ENCODE measurements at places on chromosomes 12 and 14.

DNA sequence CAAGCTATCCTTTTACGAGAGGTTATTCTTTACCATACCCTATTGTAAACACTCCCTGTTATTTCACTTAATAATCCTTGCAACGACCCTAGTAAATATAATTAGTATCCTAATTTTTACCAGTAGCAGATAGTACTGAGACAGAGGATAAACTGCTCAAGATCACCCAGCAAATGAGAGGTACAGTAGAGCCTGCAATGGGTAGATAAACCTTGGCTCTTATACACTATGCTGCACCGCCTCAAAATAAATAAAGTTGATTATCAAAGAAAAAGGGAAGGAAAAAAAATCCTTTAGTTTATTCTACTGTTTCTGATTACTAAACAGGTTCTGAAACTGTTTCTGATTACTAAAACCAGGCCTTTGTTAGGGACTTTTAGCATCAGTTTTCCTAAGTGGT, 22.5 kb downstream of the YBX3 start:
- no peak for DNase-seq

GRCh38 chr14:103436533-103436932, 51.3 kb downstream of the MARK3 start:
- no peak for DNase-seq

- DNase-seq: no peak
Observed at GRCh38 chr14:101474563-101475455, 86.5 kb upstream of the DIO3 start.

GRCh38 chr14:88092529-88092928, 87.6 kb downstream of the GPR65 start:
- DNase-seq: no peak

GRCh38 chr12:11758087-11758486, 108.6 kb downstream of the ETV6 start:
- no peak for DNase-seq

- no peak for DNase-seq
Observed at GRCh38 chr12:2937500-2937899, 21.7 kb upstream of the TEAD4 start.

DNA sequence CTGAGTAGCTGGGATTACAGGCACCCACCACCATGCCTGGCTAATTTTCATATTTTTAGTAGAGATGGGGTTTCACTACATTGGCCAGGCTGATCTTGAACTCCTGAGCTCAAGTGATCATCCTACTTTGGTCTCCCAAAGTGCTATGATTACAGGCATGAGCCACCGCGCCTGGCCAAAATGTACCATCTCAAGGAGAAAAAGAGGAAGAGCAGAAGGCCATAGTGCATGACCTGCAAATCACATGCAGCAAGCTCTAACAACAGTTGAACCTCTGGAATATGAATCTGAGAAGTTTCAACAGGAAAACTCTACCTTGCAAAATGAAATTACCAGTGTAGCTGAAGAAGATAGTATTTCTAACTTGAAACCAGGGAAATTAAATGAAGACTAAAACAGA, 17.1 kb upstream of the SERPINA1 start:
- no peak for DNase-seq

- no peak for DNase-seq
Observed at GRCh38 chr12:24928131-24928530, 20.8 kb downstream of the BCAT1 start.

- DNase-seq: peak; percentile 96
Observed at GRCh38 chr14:93527203-93527607, 96.5 kb downstream of the UNC79 start.

- DNase-seq: no peak
Observed at GRCh38 chr14:81344481-81345160, 55.5 kb downstream of the STON2 start.

- DNase-seq: no peak
Observed at GRCh38 chr12:128356547-128356946, 89.6 kb downstream of the TMEM132C start.

GRCh38 chr12:91216871-91217270, 34.3 kb upstream of the DCN start:
- no peak for DNase-seq

GRCh38 chr14:61322799-61323290, 1.5 kb downstream of the PRKCH start:
- DNase-seq: no peak

DNA sequence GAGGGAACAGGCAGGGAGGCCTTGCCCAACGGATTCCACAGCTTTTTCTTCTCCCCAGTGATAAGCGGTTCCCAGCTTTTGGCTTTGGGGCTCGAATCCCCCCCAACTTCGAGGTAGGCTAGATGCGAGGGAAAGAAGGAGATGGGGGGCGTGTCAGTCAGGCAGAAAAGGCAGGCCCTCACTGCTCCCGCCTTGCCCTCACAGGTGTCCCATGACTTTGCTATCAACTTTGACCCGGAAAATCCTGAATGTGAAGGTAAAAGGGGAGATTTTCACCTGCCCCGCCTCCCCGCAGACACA, 4.9 kb downstream of the CPNE6 start:
- no peak for DNase-seq

DNA sequence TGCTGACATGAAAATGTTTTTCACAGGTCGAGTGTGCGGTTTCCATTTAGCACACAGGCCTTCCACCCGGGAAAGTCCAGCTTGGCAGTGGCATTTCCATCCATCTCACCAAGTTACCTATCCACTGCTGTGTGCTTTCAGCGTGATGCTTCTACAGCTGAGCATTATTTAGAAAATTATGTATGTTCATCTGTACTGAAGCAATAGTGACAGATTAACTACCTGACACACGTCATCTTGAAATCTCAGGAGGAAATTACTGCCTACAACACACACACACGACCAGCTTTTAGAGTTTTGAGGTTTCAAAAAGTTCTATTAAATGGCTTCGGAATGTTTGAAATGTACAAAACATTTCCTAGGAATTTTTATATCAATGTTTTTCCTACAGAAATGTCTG, 39.4 kb downstream of the IFNG-AS1 start:
- no peak for DNase-seq

DNA sequence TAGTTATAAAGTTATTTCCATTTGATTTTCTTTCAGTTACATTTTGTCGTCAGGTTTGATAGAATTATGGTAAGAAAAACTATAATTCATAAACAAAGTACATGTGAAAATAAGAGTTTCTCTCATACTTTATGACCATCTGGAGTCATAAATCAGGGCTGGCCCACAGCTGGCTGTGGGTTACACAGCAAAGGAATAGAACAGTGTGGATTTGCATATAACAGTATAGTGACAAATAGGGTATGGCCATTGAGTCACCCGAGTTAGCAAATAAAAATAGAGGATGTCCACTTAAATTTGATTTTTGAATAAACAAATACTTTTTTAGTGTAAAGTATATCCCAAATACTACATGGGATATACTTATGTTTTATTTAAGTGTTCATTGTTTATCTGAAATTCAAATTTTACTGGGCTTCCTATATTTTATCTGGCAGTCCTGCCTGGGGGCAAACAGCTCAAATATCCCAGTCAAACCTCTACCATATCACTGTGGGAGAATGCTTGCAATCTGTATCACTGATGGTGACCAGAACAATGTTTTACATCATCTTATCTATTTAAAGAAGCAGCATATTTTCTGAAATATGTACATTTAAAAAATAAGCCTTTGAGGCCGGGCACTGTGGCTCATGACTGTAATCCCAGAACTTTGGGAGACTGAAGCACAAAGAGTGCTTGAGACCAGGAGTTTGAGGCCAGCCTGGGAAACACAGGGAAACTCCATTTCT, 65.5 kb downstream of the KSR2 start:
- no peak for DNase-seq

- DNase-seq: no peak
Observed at GRCh38 chr12:114783089-114783618, 99.2 kb upstream of the TBX3 start.

DNA sequence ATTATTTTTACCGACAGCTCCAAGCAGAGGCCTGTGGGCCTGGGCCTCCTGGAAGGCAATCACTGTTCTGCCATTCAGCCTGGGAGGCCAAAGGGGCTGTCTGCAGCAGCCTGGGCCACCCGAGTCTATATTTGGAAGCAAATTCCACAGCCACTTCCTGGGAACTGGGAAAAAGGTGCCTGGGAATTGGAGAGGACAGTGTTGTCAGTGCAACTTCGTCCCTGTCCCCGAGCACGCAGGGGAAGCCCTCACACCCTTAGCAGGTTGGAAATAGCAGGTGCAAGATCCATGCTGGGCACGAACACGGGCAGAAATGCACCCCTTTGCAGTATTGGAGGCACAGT, 9.6 kb upstream of the TBX5 start:
- no peak for DNase-seq

DNA sequence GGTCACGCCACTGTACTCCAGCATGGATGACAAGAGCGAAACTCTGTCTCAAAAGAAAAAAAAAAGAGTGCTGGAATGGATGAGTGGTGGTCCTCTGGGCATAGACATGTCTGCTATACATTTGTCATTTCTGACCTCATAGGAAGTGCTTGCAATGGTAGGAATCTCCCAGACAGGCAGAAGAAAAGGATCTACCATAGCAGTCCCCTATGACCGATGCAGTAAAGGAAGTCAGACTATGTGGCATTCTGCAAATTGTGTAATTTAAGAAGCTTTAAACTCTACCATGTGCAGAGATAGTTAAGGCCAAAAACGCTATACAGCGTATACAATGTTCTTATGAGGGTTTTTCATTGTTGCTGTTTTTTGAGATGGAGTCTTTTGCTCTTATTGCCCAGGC, 24.7 kb upstream of the RAP1B start:
- no peak for DNase-seq

GRCh38 chr12:110857528-110857927, 10.7 kb downstream of the CCDC63 start:
- no peak for DNase-seq

- DNase-seq: no peak
Observed at GRCh38 chr12:105825141-105825540, 313.6 kb downstream of the NUAK1 start.

GRCh38 chr12:82959821-82960220, 273.1 kb downstream of the TMTC2 start:
- no peak for DNase-seq

- peak; percentile 85 for DNase-seq
Observed at GRCh38 chr12:75478116-75478794, 2.3 kb upstream of the GLIPR1 start.

- DNase-seq: no peak
Observed at GRCh38 chr12:112325157-112325556, 57.1 kb downstream of the HECTD4 start.

GRCh38 chr12:586318-587071, 76.8 kb downstream of the NINJ2 start:
- no peak for DNase-seq

DNA sequence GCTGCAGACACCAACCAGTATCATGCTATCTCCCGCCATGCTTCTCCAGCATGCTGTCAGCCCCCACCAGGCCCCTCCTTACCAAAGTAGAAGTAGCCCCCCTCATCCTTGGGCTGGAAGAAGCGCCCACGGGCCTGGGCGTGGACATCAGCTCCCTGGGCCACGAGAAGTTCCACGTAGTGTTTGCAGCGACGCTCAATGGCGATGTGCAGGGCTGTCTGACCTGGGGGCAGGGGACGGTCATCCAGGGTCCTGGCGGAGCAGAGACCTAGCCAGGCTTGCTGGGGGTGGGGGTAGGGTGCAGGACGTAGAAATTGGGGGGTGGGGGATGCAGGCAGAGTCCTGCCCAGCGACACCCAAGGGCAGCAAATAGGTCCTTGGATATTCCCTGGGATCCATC, 32.7 kb downstream of the TRPV4 start:
- no peak for DNase-seq

- DNase-seq: peak; percentile 63
Observed at GRCh38 chr12:50505675-50506530, 1.1 kb downstream of the DIP2B start.

DNA sequence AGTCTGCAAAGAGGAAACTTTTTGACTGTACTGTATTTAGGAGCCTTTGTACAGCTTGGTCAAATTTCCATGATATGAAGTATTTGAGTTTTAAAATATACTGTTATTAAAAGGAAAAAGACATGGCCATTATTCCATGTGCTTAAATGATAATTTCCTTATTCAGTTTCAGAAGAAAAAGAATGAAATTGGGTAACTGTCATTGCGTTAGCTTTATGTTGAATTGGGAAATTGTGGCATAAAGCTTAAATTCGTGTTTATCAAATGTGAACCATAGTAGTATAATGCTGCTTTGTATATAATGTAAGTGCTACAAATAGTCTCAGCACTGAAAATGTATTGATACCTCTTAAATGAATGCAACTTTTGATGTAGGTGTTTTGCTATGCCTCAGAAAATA, 64.9 kb downstream of the ETNK1 start:
- DNase-seq: peak; percentile 50

DNA sequence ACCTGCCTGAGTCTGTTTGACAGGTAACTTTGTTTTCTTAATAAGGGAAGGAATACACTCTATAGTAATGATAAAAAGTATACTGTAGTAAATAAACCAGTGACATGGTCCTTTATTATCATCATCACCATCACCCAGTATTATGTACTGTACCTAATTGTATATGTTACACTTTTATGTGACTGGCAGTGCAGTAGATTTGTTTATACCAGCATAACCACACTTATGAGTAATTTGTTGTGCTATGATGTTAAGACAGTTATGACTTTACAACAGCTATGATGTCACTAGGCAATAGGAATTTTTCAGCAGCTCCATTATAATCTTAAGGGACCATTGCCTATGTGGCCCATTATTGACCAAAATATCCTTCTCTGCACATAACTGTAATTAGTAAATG, 155.0 kb downstream of the NUBPL start:
- DNase-seq: no peak

- DNase-seq: no peak
Observed at GRCh38 chr14:103133210-103134140, 10.2 kb downstream of the TNFAIP2 start.

GRCh38 chr12:27233814-27234213, 10.3 kb upstream of the STK38L start:
- no peak for DNase-seq

DNA sequence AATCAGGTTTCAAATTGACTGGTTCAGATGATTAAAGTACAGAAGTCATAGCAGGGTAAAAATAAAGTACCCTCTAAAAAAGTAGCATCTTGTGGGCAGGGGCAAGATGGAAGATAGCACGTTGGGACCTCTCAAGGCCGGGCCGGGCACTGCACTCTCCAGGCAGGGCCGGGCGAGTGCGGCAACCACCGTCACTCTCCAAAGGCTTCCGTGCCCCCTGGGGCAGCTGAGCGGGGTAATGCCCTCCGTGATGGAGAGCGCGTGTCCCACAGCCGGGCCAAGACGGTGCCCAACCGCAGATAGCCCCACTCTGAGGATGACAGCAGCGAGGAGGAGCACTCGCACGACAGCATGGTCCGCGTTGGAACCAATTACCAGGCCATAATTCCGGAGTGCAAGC, 8.6 kb upstream of the PLXNC1 start:
- DNase-seq: no peak

GRCh38 chr12:1595690-1596347, 1.4 kb upstream of the FBXL14 start:
- DNase-seq: no peak

GRCh38 chr12:77153706-77154105, 88.3 kb upstream of the E2F7 start:
- DNase-seq: no peak

DNA sequence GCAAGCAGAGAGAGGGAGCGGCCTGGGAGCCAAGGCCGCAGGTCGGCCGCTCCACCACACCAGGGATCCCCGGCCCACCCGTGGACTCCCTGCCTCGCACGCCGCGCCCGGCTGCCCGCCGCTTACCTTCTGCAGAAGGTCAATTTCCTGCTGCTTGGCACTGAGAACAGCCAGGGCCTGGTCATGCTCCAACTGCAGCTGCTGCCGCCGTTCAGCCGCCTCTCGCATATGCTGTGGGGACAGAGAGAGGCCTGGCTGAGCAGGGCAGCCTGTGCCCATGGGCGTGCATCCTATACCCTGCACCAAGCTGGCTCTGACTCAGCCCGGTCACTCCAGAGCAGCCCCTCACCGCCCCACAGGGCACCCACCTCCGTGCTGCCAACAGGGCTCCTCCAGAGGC, 141.1 kb downstream of the PIWIL1 start:
- DNase-seq: no peak

All from CD14-positive monocyte (primary cell).